ENCODE measurements at places on chromosomes 7 and 10.

- H3K27ac ChIP-seq = no peak overlapping the region
- peaks cover 8% of the 10 kb centered on the region for H3K4me1 ChIP-seq
- no peak overlapping the region for H3K4me3 ChIP-seq
Measured at GRCh38 chr10:99394761-99395386, 35.5 kb downstream of the GOT1 start.

DNA sequence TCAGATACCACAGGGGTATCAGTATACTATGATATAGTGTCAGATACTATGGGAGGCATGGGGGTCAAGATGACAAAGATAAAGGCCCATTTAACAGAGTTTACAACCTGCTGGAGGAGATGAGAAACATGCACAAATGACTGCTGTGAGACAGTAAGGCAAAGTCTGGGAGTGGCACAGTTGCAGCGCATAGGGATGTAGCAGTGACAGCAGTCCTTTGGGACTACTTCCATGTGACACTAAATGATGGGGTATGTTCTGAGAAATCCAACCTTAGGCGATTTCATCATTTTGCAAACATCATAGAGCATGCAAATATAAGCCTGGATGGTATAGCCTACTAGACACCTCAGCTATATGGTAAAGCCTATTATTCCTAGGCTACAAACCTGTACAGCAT lies 56.8 kb downstream of the CDK1 start:
- H3K4me3 ChIP-seq = no peak overlapping the region
- DNase-seq = no peak
- H3K27me3 ChIP-seq = no peaks in the 10 kb centered on the region
- H3K27ac ChIP-seq = no peak overlapping the region
- H3K36me3 ChIP-seq = no peaks in the 10 kb centered on the region
- H3K4me1 ChIP-seq = no peaks in the 10 kb centered on the region

DNA sequence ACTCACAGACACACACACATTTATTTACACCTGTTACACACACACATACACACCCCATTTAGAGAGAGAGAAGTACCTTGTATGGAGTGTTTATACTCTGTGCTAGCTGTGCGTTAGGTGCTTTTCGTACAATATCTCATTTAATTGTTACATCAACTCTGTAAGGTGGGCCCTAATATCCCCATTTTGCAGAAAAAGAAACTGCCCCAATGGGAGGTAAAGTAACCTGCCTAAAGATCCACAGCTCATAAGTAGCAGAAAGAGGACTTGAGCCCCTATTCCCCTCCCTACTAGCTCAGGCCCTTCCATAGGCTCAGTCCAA lies 23.8 kb upstream of the RBM20 start:
- H3K27me3 ChIP-seq = no peaks in the 10 kb centered on the region
- no peak overlapping the region for H3K27ac ChIP-seq
- DNase-seq = no peak
- no peaks in the 10 kb centered on the region for H3K36me3 ChIP-seq

DNA sequence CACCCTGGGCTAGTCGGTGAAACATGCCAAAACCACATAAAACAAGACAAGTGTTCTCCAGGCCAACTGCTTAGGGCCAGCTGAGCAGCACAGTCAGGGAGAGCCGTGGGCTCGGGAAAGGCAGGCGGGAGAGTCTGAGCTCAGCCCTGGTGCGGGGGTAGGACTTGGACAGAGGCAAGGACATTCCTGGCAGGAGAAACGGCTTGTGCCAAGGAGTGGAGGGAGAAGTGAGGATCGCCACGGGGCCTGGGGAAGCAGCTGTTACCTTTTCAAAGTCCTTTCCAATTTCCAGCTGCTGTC lies 4.2 kb downstream of the ELN start:
- DNase-seq = peak; percentile 64
- H3K4me3 ChIP-seq = no peak overlapping the region
- no peaks in the 10 kb centered on the region for H3K27me3 ChIP-seq
- H3K36me3 ChIP-seq = no peaks in the 10 kb centered on the region

DNA sequence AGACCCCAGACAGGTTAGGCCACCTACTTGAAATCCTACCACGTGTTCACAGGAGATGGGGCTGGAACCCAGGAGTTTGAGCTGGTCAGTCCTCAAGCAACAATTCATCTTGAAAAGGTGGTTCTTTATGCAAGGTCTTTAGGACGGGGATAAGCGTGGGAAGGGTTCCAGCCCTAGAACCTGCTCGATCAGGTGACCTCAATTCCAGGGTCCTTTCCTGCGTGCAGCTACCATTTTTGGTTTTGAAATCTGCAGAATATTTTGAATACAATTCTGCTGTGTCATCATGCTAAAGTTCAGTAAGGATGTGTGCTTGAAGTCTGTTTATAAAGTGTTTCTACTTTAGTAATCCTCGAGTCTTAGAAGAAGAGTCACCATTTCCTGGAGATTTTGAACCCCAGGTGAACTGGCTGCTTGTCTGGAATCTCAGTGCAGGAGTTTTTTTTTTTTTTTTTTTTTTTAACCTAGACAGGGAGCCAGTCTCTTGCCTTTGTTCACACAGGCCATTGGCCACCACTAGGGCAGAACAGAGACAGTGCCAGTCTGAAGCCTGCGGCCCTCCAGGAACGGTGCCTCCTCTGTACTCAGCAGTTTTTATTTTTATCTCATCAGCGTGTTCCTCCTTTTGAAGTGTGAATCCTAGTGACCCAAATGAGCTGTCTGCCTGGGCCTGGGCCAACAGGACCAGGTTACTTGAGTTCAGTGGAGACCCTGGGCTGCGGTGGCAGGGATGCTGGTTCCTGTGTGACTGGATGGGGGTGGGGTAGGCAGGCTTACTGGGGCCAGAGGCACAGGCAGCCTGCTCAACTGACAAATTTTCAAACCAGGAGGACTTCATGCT lies 54.6 kb downstream of the EEPD1 start:
- no peaks in the 10 kb centered on the region for H3K27me3 ChIP-seq
- H3K27ac ChIP-seq = peak overlapping the region; percentile 57

DNA sequence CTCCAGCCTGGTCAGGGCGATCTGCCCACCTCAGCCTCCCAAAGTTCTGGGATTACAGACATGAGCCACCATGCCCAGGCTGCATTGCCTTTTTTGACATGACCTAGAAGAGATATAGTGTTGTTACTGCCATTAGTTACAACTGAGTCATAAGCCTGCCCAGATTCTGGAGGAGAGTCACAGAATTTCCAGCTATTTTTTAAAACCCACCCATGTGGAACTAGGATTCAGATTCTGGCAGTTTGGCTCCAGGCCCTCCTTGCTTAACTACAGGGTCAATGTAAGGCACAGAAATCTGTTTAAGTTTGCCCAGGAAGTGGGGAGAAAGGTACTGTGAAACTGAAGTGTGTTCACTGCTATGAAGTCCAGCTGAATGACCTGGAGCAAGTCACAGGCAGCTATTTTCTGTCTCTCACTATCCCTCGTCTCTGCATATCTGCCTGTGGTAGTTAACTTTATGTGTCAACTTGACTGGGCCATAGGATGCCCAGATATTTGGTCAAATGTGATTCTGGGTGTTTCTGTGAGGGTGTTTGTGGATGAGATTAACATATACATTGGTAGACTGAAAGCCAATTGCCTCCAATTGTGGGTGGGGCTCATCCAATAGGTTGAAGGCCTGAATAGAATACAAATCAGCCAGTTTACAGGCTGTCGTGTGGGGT lies 8.4 kb upstream of the MARVELD1 start:
- no peak for DNase-seq
- no peaks in the 10 kb centered on the region for H3K4me1 ChIP-seq
- no peak overlapping the region for H3K4me3 ChIP-seq
- H3K36me3 ChIP-seq = no peaks in the 10 kb centered on the region
- H3K27me3 ChIP-seq = no peaks in the 10 kb centered on the region

DNA sequence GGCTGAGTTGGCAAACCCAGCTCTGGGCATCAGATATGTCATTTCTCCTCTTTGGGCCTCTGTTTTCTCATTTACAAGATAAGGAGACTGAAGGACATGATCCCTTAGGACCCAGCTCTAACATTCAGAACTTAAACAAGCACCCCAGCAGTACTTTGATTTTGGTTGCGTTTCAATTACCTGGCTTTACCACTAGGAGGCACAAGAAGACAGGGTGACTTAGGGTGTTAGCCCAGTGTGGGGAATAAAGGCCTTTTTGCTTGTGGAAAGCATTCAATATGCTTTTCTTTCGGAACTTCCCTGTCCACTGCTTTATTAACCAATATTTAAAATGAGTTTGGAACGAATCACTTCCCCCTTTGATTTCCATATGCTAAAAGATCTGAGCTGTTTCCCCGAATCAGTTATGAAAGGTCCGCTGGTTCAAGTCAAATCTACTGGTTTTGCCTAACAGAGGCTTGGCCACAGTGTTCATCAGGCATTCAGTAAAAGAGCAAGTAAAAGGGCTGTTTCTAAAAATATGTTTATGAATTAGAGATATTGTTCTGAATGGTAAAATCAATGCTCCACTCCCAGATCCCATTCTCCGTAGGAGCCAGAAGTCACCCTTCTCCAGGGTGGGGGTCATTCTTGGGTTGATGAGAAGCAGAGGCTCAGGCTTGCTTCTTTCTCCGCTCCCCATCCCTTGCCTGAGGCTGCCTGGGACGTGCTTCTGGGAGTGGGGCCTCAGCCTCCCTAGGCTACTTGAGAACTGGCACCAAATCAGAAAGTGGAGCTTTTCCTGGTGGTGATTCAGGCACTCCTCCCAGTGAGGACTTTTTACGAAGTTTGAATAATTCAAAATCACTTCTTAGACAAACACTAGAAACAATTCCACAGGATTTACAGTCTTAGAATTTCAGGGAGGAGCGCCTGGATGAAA lies 105.5 kb downstream of the MYOF start:
- no peaks in the 10 kb centered on the region for H3K27me3 ChIP-seq
- no peaks in the 10 kb centered on the region for H3K36me3 ChIP-seq
- no peaks in the 10 kb centered on the region for H3K4me1 ChIP-seq

GRCh38 chr7:95269640-95270039 lies 54.7 kb downstream of the PON1 start:
- no peak overlapping the region for H3K4me3 ChIP-seq
- H3K27me3 ChIP-seq = no peaks in the 10 kb centered on the region
- H3K4me1 ChIP-seq = no peaks in the 10 kb centered on the region
- H3K36me3 ChIP-seq = no peaks in the 10 kb centered on the region
- H3K27ac ChIP-seq = no peak overlapping the region

DNA sequence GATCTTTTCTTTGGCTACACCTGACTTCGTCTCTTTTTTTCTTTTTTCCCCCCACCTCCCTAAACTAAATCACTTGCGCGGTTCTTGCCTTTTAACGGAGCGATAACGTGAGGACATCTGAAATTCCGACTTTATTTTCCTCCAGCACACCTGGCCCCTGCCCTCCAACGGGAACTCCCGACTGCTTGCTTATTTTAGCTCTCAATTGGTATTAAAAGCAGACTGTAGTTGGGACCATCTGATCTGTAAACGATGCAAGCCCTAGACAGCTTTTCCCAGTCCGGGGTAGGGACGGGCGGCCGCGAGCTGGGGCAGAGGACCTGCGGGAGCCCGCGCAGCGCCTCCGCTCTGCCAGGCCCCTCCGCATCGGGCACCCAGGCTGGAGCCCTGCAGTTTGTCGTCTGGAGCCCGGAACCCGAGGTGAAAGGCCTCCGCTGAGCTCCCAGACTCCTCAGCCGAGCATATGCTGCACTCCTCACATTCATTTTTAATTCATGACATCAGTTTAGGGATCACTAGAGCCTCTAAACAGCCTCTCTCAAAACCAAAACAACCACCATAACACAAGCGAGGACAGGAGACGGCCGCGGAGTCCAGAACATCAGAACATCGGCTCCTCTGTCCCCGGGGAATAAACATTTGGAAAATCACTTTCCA lies 10.0 kb upstream of the EMX2 start:
- no peak overlapping the region for H3K4me3 ChIP-seq
- no peaks in the 10 kb centered on the region for H3K36me3 ChIP-seq
- DNase-seq = no peak
- H3K27ac ChIP-seq = no peak overlapping the region

DNA sequence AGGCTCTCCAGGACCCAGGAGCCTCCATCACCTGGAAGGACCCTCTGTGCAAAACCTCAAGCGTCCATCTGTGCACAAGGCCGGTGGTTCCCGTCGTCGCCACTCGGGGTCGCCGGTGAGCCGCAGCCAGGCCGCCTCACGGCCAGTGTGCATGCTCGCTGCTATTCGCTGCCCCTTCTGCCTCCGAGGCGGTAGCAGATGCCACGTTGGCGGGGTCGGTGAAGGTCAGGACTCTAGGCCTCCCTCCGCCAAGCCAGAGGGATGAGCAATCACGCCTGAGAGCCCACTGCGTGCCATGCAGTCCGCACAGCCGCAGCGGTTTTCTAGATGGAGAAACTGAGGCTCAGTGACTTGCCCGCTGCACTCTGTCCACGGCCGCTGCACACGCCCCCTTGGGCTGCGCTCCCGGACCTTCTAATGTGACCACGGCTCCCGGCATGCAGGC lies 5.7 kb downstream of the UPK3B start:
- no peak for DNase-seq
- no peaks in the 10 kb centered on the region for H3K36me3 ChIP-seq
- no peak overlapping the region for H3K4me3 ChIP-seq
- no peak overlapping the region for H3K27ac ChIP-seq
- H3K27me3 ChIP-seq = no peaks in the 10 kb centered on the region

DNA sequence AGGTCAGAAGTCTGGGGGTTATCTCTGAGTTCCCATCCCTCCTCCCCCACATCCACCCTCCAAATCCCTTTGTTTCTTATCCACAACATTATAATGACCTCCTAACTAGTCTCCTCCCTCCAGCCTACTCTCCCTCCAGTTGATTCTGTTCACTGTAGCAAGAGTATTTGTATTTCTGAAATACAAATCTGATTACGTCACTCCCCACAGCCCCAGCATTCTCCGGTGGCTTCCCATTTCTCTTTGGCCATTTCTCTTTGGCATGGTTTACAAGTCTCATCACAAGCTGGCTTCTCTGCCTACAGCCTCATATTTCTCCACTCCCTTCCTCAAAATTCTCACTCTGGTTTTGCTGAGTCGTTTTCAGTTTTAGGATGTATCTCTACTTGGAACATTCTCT lies 24.6 kb upstream of the MRPS33 start:
- no peaks in the 10 kb centered on the region for H3K27me3 ChIP-seq
- H3K36me3 ChIP-seq = no peaks in the 10 kb centered on the region
- no peak for DNase-seq
- H3K27ac ChIP-seq = no peak overlapping the region

Data from body of pancreas (tissue), 4 donors.